ENCODE measurements at places on chromosomes 3 and 15. TPM values are rescaled to one million over a fixed set of nuclear protein-coding genes. Genes with fewer than 3 reads are reported as not detected.

C3orf38 gene
- 20.9 TPM for total RNA-seq

LRIG1 gene
- total RNA-seq, result 5.9 TPM

TP63 gene
- total RNA-seq, result 0.18 TPM

ABHD10 gene
- 18.3 TPM for total RNA-seq

TMC3 gene
- total RNA-seq, result not detected

THOC7 gene
- 63.1 TPM for total RNA-seq

C3orf49 gene
- not detected for total RNA-seq

Measured in A549 treated with dexamethasone at 1 μM for 4 hours (cell line).